ENCODE measurements at places on chromosomes 1 and 21. TPM values are rescaled to one million over a fixed set of nuclear protein-coding genes. Genes with fewer than 3 reads are reported as not detected.

Gene PLA2G5
- not detected for total RNA-seq

- no peak for DNase-seq
- H3K4me1 ChIP-seq: peaks cover 10% of the 10 kb centered on the region
- no peaks in the 10 kb centered on the region for H3K27me3 ChIP-seq
- H3K27ac ChIP-seq: no peak overlapping the region
- H3K36me3 ChIP-seq: peaks cover 6% of the 10 kb centered on the region
Measured at GRCh38 chr1:21280482-21280881, 9.8 kb downstream of the ECE1 start.

DNA sequence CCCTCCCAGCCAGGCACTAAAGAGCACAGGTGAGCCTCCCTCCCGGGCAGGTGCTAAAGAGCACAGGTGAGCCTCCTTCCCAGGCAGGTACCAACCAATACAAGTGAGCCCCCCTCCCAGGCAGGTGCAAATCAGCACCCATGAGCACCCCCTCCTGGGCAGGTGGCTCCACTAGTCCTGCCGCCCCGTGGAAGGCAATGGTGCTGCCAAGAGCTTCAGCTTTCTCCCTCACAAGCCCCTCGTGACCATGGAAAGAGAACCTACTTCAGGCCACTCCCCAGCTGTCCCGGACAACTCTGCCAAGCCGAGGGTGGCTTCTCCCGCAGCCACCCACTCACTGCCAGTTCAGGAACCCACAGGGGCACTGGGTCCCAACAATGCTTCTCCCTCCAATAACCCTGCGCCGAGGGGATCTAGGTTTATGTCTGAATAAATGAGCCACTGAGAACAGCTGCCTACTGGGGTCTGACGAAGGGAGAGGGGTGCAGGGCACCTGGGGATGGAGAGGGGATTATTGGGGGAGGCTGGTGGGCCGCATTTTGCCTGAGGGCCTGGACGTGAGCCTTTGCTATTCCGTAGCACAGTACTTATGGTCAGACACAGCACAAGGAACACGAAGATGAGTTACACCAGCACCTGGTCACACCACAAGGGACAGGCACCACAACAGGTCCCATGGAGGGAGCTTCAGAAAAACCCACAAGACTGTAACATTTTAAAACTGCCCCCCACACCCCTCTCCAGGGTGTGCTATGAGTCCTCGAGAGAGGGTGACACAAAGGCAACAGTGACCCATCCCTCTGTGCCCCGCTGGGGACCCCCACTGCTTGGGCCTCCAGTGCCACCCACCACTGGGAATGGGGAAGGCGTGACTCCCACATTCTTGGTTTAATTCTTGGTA lies 46.3 kb downstream of the PRDM15 start:
- no peak overlapping the region for H3K4me3 ChIP-seq
- no peaks in the 10 kb centered on the region for H3K4me1 ChIP-seq
- H3K27ac ChIP-seq: no peak overlapping the region

GRCh38 chr1:181662606-181663005 lies 179.3 kb downstream of the CACNA1E start:
- no peaks in the 10 kb centered on the region for H3K36me3 ChIP-seq
- DNase-seq: peak; percentile 68
- H3K27me3 ChIP-seq: peaks cover 46% of the 10 kb centered on the region
- no peak overlapping the region for H3K4me3 ChIP-seq
- H3K4me1 ChIP-seq: peaks cover 5% of the 10 kb centered on the region

GRCh38 chr1:219993554-219994433 lies 52.5 kb downstream of the EPRS1 start:
- peaks cover 41% of the 10 kb centered on the region for H3K36me3 ChIP-seq
- no peaks in the 10 kb centered on the region for H3K27me3 ChIP-seq
- no peaks in the 10 kb centered on the region for H3K4me1 ChIP-seq
- DNase-seq: no peak

- H3K4me3 ChIP-seq: no peak overlapping the region
- no peaks in the 10 kb centered on the region for H3K4me1 ChIP-seq
- no peaks in the 10 kb centered on the region for H3K27me3 ChIP-seq
- H3K27ac ChIP-seq: no peak overlapping the region
Measured at GRCh38 chr1:217917281-217917887, 286.2 kb downstream of the SPATA17 start.
